Activated T-helper 1 cell treated with anti-CD3 and anti-CD28 coated beads, Interleukin-2, amount 50 U/mL, for 16 hours (primary cell): ENCODE measurements at places on chromosomes 3 and 15.

GRCh38 chr3:99114565-99115291 lies 213.2 kb upstream of the DCBLD2 start:
- no peak for DNase-seq

GRCh38 chr3:64638981-64639481 lies 48.8 kb downstream of the ADAMTS9 start:
- no peak for DNase-seq

GRCh38 chr15:90664650-90665287 lies 52.4 kb upstream of the BLM start:
- DNase-seq = no peak

- no peak for DNase-seq
Observed at GRCh38 chr15:25238126-25238525, 200.7 kb downstream of the UBE3A start.

DNA sequence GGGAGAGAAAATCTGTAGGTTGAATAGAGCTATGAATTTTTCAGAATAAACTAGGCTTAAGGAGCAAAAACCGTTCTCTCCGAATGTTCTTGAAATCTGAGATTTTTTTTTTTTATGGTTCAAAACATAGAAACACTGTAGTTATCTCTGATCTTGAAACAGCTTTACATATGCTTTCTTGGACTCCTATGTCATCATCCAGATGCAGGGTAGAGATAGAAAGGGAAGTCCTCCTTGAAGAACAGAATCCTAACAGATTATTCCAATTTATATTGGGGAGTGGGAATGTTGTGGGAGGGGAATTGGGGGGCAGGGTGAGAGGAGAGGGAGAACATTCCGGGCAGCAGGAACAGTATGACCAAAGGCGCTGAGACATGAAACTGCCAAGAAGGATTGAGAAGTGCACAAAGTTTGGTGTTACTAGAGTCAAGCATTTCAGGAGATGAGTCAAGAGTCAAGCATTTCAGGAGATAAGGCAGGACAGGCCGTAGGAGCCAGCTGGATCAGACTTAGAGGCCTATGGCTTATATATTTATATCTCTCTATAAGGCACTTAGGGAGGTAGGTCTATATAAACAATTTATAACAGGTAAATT lies 21.9 kb upstream of the ST3GAL6 start:
- DNase-seq = no peak
